ENCODE measurements at places on chromosomes 7 and 10.

DNA sequence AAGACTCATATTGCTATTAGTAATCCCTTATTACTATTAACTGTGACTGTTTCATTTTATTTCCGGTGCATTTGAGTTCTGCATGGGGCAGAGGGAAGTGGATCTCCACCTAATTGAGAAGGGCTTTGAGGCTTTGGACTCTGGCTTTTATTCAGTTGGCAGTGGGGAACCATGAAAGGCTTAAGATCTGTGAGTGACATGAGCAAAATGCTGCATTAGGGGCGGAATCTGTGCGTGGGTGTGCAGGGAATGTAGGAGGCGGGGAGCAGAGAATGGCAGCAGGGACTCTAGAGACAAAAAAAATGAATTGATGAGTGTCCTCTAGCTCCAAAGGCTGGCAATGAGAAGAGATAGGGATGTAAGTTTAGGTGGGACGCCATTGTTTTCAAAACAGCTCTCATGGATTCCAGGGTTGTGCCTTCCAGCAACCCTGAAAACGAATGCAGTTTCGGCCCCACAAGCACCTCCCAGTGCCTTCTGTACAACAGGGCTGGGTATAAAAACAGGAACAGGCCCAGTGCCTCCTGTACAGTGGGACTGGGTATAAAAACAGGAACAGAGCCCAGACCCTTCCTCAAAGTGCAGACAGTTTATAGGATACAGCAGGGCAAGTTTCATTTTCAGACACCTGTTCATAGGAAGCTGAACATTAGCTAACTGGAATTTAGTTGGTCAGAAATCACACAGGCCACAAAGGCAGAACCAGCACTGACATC lies 663.3 kb upstream of the FOXK1 start:
- DNase-seq: no peak

- DNase-seq: no peak
Observed at GRCh38 chr7:132063800-132064199, 507.4 kb upstream of the PODXL start.

DNA sequence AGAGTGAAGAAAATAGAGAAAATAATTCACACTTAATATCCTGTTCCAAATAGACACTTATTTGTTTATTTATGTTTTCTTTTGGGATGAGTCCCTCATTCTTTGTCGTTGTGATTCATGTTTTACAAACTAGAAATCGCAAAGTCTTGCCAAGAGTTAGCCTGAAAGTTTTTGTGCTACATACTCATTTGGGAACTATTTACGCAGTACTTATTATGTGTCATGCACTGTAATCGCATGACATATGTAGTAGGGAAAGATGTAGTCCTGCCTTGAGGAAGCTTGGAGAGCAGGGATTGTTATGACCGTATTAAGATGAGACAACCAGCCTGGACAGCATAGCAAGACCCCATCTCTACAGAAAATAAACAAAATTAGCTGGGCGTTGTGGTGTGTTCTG lies 189.3 kb downstream of the ABCA13 start:
- DNase-seq: no peak

- no peak for DNase-seq
Observed at GRCh38 chr7:23710000-23710399, at the start of gene STK31. Gene STK31, plus strand, starts transcription at chr7:23710219. Its CDS starts 67 bp downstream, at chr7:23710286.

- no peak for DNase-seq
Observed at GRCh38 chr10:74371696-74372095, 220.7 kb downstream of the ADK start.

DNA sequence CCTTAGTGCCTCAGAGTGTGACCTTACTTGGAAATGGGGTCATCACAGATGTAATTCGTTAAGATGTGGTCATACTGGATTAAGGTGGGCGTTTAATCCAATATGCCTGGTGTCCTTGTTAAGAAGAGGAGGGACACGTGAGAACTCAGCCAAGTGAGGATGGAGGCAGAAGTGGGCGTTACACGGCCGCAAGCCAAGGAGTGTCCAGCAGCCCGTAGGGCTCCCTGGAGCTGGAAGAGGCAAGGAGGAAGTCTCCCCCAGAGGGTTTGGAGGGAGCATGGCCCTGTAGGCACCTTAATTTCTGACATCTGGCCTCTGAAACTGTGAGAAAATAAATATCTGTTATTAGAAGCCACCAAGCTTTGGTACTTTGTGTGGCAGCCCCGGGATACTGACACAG lies 21.3 kb downstream of the DOCK1 start:
- no peak for DNase-seq

DNA sequence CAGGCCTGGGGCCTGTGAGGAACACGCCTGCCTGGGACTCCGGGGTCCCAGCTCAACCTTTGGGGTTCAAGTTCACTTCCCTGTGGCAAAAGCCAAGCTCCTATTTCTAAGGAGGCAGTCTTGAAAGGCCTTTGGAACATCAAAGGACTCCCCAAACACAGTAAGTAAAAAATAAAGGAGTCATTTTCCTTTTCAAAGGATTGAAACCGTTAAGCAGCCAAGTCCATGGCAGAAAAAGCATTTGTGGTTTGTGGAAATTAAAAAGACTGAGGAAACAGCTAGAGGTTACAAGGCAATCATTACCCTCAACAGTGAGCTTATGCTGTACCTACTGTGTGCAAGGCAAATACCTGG lies 200.8 kb downstream of the MYOF start:
- DNase-seq: no peak

GRCh38 chr10:10094691-10095090 lies 923.0 kb upstream of the CELF2 start:
- DNase-seq: no peak

DNA sequence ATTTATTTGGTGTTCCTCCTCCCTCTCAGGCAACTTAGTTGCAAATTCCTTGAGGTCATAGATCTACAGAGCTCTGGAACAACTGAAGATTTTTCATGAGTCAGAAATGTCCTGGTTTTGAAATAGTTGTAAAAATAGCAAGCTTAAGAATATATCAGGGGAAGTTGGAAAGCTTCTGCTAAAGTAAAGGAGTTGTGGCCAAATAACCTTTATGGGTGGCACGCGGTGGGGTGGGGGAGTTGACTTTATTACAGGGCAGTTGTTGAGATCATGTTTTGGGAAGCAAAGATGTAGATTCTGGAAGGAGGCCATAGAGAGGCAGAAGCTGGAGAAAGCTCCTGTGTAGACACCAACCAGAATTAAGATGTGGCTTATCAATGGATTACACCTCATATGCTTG lies 326.0 kb upstream of the MTPN start:
- DNase-seq: no peak

- DNase-seq: no peak
Observed at GRCh38 chr10:86024281-86025041, 342.1 kb downstream of the GRID1 start.

GRCh38 chr10:15642095-15642494 lies 77.6 kb downstream of the ITGA8 start:
- DNase-seq: no peak

GRCh38 chr10:122296363-122297120 lies 25.4 kb downstream of the BTBD16 start:
- no peak for DNase-seq

DNA sequence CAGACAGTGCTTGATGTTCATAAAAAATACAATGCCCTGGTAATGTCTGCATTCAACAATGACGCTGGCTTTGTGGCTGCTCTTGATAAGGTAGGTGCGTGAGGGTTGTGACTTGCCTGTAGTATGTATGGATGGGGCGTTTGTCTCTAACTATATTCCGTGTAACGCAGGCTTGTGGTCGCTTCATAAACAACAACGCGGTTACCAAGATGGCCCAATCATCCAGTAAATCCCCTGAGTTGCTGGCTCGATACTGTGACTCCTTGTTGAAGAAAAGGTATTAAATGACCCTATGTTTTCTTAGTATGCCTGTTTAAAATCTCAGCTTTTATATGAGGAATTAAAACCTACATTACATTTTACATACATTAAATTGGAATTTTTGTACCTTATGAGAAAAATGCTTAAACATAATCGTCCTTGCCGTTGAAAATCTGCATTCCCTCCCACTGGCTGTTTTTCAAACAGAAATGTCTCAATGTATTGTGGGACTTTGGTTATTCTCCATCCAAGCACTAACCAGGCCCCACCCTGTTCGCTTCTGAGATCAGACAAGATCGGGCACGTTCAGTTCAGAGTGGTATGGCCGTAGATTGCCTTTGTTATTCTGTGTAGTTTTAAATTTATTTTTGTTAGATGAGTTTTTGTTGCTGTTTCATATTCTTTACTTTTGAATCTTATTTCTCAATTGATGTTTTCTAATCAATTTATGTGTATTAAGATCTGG lies 85.3 kb downstream of the CUL1 start:
- DNase-seq: no peak

GRCh38 chr10:126914561-126914960 lies 9.3 kb downstream of the DOCK1 start:
- DNase-seq: no peak

DNA sequence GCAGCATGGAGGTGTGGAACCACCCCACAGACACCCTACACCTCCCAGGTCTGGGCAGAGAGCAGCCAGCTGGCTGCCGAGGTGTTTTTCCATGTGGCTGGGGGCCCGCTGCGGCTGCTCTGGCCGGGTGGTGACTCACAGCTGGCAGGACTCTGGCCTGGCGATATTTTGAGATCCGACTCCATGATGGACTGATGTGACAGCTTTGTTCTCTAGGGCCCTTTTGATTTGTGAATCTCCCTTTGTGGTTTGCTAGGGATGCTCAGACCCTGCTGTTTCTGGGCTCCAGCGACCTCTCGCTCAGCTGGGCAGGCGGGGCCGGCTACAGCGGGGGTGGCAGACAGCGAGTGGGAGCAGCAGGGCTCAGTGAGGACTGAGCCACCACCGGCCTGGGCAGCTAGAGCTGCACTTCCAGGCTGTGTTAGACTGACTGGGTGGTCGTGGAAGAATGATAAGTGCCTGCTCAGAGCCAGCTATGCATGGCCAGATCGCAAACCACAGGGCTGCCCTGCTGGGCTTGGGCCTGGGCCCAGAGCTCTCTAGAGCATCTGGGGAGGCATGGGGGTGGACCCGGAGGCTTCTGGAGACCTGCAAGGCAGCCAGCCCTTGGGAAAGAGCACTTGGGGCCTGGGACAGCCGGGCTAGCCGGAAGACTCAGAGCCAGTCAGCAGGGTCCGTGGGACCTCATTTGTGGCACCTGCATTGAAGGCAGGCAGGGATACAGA lies 46.2 kb upstream of the GDF10 start:
- no peak for DNase-seq

GRCh38 chr10:43763846-43764245 lies 115.2 kb upstream of the ZNF32 start:
- DNase-seq: no peak

- no peak for DNase-seq
Observed at GRCh38 chr10:78619896-78620295, 448.9 kb upstream of the ZMIZ1 start.

DNA sequence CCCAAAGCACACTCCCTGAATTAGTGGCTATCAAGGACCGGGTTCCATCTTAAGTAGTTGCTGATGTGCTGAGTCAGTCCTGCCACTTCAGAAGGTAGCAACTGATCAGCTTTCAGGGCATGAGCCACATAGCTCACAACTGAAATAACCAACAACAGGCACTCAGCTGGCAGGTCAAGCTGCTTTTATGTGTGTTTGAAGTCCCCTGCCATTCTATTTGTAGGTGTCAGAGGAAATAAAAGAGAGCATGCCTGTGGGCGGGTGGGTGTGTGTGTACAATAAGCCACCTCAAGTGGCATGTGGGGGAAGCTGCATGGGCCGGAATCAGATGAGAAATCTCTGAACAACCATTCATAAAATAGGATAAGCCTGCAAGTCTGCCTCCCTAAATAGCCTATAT lies 114.3 kb upstream of the YAE1 start:
- no peak for DNase-seq

GRCh38 chr10:10886861-10887531 lies 130.7 kb upstream of the CELF2 start:
- DNase-seq: no peak

GRCh38 chr7:123096434-123096833 lies 100.9 kb upstream of the TAS2R16 start:
- DNase-seq: no peak

DNA sequence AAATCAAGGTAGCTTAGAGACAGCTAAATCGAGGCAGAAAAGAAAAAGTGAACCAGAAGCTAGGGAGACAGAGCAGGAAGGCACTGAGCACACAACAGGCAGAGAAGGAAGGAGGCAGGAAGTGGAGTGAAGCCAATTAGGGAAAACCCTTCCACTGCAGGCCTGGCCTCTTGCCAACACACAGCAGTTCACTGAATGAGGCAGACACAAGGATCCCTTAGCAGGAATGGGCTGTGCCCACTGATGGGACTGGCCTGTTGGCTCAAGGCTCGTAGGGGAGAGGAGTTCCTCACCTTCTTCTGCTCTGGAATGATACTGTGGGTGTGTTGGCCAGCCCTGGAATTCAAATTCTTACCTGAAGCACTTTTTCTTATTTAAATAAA lies 220.3 kb upstream of the STK17A start:
- DNase-seq: peak; percentile 73

GRCh38 chr10:22369434-22370072 lies 24.3 kb downstream of the SPAG6 start:
- no peak for DNase-seq

DNA sequence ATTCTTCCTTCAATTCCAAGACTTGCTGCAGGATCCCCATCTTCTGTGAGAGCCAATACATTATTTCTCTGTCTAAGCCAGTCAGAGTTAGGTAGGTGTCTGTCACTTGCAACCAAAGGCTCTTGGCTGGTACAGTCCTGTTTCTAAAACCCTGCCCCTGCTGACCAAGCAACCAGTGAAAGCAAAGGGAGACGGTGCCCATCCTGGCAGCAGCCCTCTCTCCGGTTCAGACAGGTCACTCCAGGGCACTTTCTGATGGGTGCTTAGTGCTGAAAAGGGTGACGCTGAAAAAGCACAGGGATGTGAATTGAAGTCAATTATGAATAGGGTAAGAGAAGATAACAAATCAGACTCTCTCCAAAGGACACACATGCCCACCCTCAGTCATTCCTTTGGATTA lies 37.5 kb downstream of the SPOCK2 start:
- DNase-seq: no peak

- DNase-seq: no peak
Observed at GRCh38 chr10:24390746-24391145, 181.8 kb downstream of the KIAA1217 start.

DNA sequence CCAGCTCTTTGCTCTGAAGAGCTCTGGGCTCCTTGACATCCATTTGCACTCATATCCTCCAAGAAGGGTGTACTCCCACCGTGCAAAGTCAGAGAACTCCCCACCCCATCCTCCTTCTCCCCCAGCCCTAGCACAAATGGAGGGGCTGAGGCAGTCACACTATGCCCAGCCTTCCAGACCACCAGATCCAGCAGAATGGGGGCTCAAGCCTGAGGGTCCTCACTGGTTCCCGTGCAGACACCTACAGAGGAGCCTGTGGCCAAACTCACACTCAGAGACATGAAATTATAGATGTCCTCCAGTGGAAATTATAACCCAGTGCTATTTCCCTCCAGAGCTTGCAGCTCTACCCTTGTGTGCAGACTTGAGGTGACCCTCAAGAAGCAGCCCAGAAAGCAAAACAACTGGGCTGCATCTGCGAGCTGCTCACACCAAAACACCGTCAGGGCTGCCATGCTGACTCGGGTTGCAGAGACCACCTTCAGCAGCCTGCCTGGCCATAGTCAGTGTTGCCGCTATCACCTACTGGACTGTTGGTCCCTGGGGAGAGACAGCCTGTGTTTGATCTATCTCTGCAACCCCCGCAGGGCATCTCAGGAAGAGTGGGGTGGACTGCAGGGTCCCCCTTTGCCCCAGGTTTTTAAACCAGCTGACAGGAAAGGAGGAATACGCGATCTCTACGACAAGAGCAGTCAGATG lies 7.4 kb downstream of the ZNF488 start:
- peak; percentile 26 for DNase-seq
